ENCODE measurements at places on chromosomes 3 and 15.
A peak's percentile ranks its signal among the peaks of the same experiment; 100 is the strongest.

- no peak for DNase-seq
Measured at GRCh38 chr15:83850015-83850414, 196.1 kb downstream of the ADAMTSL3 start.

DNA sequence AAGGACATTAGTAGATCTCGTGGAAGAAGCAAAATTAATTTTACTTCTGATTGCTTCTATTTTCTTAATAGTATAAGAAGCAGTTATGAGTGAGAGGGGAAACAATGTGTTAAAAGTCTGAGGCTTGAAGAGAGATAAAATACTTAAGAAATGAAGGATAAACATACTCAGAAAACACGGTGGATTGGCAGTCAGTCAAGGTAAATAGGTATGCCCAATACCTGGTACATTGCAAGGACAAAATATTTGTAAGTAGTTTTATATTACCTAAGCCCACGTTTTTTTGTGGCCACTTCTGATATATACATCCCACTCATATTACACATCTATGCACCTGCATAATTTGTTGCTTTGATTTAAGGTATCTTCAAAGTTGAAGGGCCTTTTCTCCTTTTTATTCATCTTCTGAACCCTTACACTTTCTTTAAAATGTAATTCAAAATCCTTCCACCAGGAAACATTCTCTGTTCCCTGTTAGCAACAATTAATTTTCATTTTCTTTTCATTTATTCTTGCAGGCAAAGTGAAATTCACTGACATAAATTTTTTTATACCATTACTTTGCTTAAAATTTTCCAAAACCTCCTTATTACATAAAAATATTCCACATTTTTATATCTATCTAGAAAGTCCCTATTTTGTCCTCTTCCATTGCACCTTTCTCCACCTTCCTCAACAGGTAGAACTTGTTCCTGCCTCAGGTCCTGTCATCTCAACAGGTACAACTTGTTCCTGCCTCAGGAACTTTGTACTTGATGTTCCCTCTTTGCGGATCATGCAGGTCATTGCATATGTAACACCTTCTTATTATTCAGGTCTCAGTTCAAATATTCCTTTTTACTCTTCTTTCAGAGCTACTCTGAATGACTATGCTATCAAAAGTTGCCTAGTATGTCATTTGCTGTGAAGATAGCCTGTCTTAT lies 755.7 kb upstream of the ALCAM start:
- DNase-seq, result no peak

- DNase-seq, result no peak
Measured at GRCh38 chr3:13833506-13834257, 46.2 kb downstream of the WNT7A start.

DNA sequence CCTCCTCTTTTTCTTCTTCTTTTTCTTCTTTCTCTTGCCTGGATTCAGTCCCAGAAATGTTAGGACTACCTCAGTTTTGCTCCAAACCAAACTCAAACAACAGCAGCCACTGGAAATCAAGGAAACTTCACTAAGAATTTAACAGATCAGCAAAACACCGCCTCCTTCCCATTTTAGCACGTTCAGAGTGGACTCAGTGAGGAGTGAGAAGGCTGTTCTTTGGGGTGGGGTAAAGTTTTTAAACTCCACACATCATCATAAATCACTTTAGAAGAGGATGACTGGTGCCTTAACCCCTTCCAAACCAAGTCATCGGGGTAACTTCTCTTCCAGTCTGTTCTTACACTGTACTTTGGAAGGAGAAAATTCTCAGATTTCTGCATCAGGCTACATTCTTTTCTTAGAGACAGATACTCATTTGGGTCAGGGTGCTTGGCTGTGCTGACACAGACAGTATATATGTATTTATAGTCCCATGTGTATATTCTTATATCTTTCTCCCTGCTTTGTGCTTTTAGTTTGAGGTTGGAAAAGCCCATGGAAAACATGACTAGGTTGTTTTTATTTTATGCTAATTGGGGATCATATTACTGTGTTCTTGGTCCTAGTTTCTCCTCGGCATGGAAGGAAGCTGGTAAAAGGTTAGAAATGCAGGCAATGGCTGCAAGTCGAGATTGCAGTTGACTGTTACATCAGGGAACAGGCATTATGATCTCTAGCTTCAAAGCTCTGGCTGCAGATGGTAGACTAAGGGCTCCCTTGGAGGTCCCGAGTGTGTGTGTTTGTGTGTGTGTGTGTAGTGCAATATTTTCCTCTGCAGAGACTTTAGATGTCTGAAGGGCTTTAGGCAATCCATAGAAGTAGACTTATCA lies at the start of gene CCDC80:
Gene CCDC80 (minus strand): TSS at position 214 of the 872 bp plus-strand sequence. CDS start 1,238 bp downstream, outside the sequence.
- peak; percentile 59 for DNase-seq

- peak; percentile 42 for DNase-seq
Measured at GRCh38 chr3:143648708-143649107, 199.6 kb downstream of the SLC9A9 start.

GRCh38 chr3:46999516-47000197 lies 20.2 kb downstream of the NBEAL2 start:
- no peak for DNase-seq

DNA sequence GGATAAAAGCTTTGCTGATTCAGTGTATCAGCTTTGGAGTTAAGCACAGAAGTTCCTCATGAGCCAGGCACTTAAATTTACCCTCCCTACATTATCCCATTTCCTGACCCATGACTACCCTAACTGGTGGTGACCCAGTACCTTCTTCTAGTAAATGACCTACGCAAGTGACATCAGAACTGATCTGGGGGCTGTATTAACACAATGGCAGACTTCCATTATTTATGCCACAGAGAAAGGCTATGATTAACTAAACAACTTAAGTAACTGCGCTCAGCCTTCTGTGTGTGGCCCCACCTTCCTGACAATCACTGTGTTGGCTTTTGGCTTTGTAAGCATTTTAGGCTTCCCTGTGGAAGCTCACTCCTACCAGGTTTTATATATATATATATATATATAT lies 1.9 kb downstream of the MB21D2 start:
- no peak for DNase-seq

Data from HEK293T (cell line).